ENCODE measurements at places on chromosomes 13 and 19.
A peak's percentile ranks its signal among the peaks of the same experiment; 100 is the strongest.

DNA sequence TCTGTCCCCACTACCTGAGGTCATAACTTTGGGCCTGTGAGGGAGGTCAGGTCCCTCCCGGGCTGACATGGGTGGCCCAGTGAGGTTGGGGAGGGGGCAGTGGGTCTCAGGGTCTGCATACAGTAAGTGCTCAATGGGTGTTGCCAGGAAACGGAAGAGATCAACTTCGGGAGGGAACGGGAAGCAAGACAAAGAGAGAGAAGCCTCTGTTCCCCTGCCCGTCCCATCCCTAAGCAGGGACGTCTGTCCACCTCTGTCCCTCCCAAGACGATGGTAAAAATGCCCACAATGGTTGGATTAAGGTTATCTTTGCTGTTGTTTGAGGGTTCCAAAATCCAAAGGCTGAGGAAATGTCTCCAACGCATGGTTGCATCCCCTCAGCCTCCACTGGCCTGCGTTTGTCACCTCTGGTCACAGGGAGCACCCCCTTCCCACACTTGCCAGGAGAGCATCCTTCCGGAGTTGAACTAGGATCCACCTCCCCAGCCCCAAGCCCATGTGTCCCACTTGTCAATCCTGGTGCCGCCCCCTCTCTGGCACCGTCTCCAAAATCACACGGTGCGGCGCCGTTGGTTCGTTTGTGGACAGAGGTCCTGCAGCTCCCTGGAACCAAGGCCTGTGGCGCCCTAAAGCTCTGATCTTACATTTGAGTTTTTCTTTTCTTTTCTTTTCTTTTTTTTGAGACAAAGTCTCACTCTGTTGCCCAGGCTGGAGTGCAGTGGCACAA, 774 bp upstream of the HOMER3 start:
- no peak for DNase-seq

DNA sequence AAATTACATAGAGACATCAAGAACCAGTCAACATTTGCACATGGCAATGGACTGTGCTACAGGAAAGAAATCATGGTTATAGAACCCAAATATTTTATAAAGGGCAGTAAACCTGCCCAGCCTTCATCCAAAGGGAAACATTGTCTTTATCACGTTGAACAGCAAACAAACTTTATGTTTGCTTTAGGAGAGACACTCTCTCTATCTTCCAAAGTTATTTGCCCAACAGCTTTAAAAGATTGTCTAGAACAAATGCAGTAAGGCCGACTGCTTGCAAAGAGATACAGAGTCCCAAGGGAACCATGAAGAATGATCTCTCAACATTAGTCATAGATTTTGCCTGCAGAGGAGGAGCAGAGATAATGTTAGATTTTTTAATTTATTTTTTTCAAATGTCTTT, 1323.5 kb upstream of the SLC10A2 start:
- peak; percentile 2 for DNase-seq

DNA sequence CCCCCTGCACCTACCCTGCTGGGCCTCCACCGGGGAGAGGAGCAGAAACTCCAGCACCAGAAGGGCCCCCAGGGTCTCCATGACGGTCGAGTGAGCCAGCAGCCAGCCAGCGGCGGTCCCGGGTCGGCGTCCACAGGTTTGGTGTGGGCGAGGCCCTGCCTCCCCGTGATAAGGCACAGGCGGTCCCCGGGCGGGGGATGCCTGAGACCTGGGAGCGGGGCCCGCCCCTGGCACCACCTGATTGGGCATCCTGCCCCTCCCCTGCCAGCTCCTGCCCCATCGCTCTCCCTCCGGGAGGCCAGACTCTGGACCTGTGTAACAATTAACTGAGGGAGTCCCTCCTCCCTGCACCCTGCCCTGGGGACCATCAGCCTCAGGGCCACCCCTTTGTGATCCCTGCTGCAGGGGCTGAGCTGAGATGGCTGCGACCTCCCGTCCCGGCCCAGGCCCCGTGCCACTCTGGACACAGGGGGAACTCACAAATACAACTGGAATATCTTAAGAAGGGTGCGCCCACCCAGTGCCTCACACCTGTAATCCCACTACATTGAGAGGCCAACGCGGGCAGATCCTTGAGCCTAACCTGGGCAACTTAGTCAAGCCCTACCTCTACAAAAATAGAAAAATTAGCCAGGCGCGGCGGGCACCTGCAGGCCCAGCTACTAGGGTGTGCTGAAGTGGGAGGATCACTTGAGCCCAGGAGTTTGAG, at the start of gene SMIM24:
Gene SMIM24 (minus strand): TSS at position 143 of the 709 bp plus-strand sequence. CDS start 62 bp downstream, at position 81.
- no peak for DNase-seq

DNA sequence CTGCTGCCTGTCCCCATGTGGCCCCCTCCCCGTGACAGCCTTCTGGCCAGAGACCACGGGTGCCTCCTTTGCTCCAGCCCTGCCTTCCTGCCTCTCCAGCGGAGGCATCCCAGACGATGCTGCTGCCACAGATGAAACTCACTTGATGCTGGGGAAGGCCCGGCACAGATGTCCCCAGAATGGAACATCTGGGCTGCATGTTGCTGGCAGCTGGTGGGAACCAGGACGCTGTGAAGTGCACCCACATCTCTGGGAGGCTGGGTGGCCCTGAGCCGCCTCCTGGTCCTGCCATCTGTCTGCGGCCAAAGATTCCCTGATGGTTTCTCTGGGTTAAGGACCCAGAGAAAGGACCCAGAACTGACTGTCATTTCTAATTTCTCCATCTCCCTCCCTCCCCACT, 51.9 kb upstream of the PTPRS start:
- DNase-seq = no peak

DNA sequence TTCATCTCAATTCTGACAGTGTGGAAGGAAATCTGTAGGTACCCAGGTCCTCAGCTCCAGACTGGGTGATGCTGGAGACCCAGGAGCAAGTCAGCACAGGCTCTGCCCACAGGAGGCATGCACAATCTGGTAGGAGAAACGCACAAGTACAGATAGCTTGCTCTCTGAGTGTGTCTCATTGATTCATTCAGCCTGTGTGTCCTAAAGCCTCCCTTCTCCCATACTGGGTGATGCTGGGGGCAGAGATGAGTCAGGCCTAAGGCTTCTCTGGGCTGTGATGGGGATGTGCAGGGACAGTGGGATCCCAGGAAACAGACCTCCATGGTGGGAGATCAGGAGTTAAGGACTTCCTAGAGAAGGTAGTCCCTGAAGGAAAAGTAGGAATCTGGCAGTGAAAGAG, 6.8 kb downstream of the ZNF526 start:
- no peak for DNase-seq
